ENCODE measurements at places on chromosomes 13 and 19. TPM values are rescaled to one million over a fixed set of nuclear protein-coding genes. Genes with fewer than 3 reads are reported as not detected.

The IZUMO4 gene
- 3.2 TPM for total RNA-seq

The FSD1 gene
- total RNA-seq = 8.8 TPM

The SHC2 gene
- total RNA-seq = 26.9 TPM

DNA sequence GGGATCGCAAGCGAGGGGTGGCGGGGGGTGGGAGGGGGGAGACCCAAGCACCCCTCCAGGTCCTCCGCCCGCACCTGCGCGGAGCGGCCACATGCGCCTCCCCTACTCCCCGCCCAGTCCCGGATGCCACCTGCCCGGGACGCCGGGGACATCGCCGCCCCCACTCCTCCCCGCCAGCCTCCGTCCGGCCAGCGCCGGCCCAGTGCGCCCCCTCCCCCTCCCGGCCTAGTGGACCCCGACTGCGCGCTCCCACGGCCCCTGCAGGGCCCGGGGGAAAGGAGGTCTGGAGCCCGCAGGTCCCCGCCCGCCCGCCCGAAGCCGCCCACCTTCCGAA is 263 bp downstream of the RHPN2 start:
- peak overlapping the region; percentile 74 for H3K4me3 ChIP-seq
- no peak for DNase-seq
- H3K27me3 ChIP-seq = no peaks in the 10 kb centered on the region

DNA sequence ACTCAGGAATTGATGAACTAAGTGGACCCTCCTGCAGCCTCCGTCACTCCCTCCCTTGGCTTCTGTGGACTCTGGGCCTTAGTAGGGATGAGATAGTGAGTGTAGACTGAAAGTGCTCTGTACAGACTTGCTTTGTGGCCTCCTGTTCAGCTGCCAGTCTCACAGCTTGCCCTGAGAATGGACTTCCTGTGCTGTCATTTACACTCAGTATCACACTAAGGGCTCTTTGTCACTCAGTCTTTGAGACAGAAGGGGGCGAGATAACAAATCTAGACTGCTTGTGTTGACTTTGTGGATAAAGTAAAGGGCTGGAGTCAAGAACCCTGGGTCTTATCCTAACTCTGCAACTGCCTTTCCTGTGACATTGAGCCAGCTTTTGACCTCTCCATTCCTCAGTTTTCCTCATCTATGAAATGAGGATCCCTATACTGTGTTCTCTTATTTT is 21.0 kb upstream of the SPRY2 start:
- peak overlapping the region; percentile 42 for H3K27ac ChIP-seq
- no peak overlapping the region for H3K4me3 ChIP-seq
- H3K27me3 ChIP-seq = no peaks in the 10 kb centered on the region
- no peak for DNase-seq

DNA sequence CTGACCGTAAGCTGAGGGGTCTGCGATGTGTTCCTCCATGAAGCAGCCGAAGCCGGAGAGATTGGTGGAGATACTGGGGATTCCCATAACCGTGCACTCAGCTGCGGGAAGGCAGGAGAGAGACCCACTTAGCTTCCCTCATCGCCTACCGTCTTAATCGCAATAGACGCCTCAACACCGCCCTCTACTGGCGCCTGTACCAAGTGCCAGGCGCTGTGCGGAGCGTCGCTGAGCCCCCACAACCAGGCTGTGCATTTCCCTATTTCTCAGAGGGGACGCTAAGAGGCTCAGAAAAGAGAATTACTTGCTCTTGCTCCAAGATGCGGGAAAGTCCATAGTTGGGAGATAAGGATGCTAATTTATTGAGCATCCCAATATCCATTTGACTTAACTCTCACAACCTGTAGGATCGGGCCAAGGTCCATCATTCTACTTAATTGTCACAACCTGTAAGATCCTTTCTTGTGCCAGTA is 5.8 kb downstream of the FTL start:
- no peak overlapping the region for H3K4me3 ChIP-seq
- no peaks in the 10 kb centered on the region for H3K27me3 ChIP-seq
- peaks cover 24% of the 10 kb centered on the region for H3K4me1 ChIP-seq
- no peak for DNase-seq

DNA sequence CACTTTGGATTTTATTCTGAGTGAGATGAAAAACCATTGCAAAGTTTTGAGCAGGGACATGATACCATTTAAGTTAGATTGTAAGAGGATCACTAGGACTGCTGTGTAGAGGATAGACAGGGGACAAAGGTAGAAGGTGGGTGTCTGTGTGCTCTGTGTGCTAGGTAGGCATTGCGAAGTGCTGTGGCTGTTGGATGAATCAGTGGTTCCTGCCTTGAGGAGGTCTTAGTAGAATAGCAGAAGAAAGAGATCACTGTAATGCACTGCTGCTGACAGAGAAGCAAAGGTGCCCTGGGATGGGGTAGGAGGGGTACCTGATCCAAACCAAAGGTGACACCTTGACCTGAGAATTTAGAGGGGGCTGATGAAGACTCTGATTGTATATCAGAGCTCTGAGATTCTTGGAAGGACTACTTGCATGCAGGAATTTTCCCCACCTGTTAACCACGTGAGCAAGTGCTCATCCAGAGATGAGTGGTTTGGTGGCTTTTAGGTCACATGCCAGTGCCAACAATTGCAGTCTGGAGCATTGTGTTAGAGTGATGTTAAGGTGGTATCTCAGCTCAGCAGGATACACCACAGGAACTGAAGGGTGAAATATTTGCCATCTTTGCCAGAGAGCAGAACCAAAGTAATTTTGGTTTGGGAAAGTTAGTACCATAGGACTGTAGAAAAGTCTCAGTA is 10.8 kb downstream of the WASF3 start:
- peaks cover 1% of the 10 kb centered on the region for H3K36me3 ChIP-seq
- H3K27ac ChIP-seq = no peak overlapping the region
- no peak for DNase-seq
- no peak overlapping the region for H3K4me3 ChIP-seq

DNA sequence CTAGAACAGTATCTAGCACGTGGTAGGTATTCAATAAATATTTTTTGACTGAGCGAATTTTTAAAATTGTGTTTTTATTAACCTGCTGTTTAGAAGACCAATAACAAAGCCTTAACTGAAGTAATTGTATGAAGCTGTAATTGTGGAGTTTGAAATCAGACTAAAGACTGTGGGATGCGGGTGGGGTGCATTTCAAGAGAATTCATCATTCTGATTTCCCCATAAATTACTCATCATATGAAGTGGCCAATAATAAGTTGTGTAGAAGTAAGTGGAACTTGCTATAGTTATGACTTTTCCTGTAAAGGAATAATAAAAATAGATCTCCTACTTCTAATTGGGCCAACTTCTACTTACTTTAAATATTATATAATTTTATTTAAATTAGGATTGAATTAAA is 449.3 kb downstream of the PCDH9 start:
- H3K27me3 ChIP-seq = no peaks in the 10 kb centered on the region
- no peaks in the 10 kb centered on the region for H3K4me1 ChIP-seq
- no peaks in the 10 kb centered on the region for H3K36me3 ChIP-seq
- H3K27ac ChIP-seq = no peak overlapping the region
- DNase-seq = no peak

DNA sequence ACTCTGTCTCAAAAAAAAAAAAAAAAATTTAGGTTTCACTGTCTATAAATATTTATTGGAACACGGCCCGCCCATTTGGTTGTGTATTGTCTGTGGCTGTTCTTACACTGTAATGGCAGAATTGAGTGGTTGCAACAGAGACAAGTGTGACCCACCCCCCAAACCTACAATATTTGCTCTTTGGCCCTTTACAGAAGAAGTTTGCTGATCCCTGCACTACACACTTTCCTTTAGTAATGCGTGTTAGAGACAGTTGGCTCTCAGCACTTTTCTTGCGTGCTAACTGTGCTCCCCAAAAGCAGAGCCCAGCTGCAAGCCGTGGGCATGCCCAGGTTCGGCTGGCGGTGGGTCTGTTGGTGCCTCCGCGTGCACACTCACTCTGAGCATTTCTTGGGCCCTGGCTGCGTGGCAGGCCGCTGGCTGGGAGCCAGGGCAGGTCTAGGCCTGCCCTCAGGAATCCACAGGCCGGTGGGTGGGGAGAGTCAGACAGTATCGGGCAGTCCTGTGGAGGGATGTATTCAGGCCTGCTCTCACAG is 72.6 kb downstream of the SIPA1L3 start:
- no peaks in the 10 kb centered on the region for H3K36me3 ChIP-seq
- DNase-seq = no peak
- H3K27me3 ChIP-seq = no peaks in the 10 kb centered on the region
- no peak overlapping the region for H3K4me3 ChIP-seq
- H3K27ac ChIP-seq = no peak overlapping the region
- H3K4me1 ChIP-seq = peaks cover 16% of the 10 kb centered on the region

Measured in chondrocyte (in vitro differentiated cells).